ENCODE measurements at places on chromosomes 4 and X.

DNA sequence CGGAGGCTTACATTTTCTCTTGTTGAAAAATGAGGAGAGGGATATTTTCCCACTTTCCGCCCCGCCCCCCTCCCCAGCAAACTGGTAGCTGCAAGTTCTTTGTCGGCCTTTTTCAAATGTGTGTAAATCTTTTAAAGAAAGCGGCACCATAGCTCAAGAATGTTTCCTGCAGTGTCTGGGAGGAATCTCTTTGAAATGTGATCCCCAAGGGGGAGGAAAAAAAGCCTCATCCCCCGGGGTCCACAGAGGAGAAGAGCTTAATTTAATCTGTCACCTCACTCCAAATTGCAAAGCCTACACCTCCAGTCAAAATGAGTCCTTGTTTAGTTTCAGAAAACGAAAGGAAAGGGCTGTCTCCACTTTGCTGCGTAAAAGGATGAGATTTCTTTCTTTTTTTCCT, 34.8 kb downstream of the ASMT start:
- no peak for DNase-seq

DNA sequence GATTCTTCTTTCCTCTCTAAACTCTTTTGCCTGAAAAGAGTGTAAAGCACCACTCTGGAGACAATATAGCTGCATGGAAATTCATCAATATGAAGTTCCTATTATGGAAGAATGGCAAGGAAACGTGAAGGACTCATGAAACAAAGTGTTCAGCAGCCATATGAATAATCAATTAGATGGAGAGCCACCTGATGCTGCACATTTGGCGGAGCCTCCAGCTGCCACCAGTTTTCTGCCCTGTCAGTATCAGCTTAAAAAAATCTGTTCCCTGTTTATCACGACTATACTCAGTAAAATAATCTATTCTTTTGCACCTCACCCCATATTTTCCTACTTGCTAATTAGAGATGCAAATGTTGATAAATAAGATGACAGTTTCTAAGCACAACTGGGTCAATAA, 276.0 kb downstream of the UNC5C start:
- peak; percentile 47 for DNase-seq

DNA sequence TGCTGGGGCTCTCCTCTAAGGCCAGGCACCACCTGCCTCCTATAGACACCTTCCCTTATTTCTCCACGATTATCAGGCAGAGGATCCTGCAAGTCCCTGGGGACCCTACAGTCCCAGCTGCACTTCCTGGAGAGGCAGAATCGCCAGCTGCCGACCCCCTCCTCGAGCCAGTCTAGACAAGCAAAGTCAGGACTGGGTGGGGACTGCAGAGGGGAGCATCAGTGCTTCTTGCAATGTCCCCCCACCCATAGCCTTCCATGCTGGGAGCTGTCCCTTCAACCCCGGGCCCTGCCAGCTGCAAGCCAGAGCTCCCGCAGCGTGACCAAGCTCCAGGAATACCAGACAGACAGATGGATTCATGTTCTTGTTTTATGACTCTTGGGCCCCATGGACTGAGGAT, 1.4 kb upstream of the CRMP1 start:
- peak; percentile 80 for DNase-seq

DNA sequence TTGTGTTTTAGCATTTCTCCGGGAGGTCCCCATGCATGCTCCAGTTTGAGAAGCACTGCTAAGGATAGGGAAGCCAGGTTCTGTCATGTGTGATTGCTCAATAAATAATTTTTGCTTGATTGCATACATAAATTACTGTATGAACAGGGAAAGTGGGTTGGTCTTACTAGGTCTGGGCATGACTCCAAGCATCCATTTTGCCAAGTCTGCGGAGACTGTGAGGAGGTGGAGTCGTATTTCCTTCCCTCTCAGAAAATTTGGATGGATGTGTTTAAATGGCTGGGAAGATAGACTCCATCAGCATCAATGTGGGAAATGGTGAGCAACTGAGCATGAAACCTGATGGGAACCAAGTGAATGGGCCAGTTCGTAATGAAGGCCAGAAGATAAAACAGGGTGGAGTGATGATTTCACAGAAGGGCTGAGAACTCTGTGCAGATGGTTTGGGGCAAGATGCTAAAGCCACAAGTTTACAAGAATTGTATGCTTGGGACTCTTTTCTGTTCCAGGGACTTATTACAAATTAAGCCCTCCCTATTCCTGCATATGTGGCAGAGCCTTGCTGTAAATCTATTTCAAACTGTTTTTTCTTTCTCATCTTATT, 84.1 kb downstream of the NHS start:
- DNase-seq: no peak

DNA sequence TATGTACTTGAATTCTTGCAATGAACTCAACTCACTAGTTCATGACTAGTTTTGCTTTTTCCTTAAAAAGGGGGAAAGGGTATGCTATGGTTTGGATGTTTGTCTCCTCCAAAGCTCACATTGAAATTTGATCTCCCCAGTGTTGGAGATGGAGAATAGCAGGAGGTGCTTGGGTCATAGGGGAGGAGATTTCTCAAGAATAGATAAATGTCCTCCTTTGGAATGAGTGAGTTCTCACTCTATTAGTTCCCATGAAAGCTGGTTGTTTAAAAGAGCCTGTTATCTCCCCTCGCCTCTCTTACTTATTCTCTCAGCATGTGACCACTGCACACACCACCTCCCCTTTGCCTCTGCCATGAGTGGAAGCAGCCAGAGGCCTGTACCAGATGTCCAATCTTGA, 109.4 kb upstream of the INTU start:
- DNase-seq: no peak

GRCh38 chr4:1644891-1645657, 39.0 kb downstream of the FAM53A start:
- DNase-seq: no peak

- no peak for DNase-seq
Measured at GRCh38 chr4:150782311-150782710, 200.4 kb downstream of the MAB21L2 start.

DNA sequence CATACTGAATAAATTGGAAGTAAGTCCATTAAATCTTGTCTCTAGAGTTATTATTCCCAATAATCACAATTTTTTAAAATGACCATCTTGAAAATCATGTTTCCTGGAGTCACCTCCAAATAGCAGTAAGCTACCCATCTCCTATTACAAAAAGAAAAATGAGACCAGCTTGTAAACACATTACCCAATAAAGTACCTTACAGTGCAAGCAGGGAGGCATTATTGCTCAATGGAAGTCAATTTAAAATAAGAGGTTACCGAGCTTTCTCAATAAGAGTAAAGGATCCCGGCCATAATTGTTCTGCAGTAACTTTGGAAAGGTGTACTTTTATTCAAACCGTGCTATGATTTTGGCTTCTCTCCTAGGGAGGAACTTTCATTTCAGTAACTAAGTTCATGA, 78.0 kb downstream of the DMD start:
- no peak for DNase-seq

- DNase-seq: no peak
Measured at GRCh38 chr4:182645511-182645910, 271.7 kb downstream of the DCTD start.

GRCh38 chr4:165493359-165493758, 114.6 kb downstream of the CPE start:
- DNase-seq: peak; percentile 84

DNA sequence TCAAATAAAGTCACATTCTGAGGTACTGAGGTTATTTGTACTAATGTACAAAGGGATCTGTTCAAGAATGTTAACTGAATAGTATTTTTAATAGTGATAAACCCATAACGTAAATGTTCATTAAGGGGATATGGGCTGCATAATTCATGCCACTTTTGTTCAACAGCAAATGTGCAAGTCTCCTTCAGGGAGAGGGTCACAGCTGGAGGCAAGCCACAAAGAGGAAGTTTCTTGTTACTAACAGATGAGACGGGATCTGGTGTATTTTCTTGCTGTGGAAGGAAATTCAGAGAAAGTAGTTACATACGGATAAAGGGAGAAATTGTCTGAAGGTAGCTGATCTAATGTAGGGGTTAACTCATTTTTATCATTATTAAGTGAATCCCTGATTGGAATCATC, 10.0 kb downstream of the ZFP42 start:
- DNase-seq: no peak

GRCh38 chrX:46597771-46598170, 24.2 kb downstream of the CHST7 start:
- no peak for DNase-seq

DNA sequence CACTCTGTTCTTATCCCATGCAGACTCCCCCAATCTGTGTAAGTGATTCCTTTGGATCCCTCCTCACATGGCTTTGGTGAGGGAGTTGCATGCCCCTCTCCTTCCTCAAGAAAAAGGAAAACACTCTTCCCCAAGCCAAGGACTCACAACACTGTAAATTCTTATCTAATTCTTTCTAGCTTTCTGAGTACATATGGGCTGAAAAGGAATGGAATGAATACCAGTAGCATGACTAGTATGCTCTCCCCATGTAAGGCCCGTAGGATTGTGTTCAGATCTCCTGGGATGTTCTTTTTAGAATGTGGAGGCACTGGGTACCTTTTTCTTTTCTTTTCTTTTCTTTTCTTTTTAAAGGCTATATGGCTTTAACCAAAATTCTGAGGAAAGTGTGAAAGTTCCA, 17.0 kb upstream of the MAGED1 start:
- DNase-seq: no peak

- DNase-seq: no peak
Measured at GRCh38 chrX:154072192-154072591, 25.3 kb downstream of the MECP2 start.

DNA sequence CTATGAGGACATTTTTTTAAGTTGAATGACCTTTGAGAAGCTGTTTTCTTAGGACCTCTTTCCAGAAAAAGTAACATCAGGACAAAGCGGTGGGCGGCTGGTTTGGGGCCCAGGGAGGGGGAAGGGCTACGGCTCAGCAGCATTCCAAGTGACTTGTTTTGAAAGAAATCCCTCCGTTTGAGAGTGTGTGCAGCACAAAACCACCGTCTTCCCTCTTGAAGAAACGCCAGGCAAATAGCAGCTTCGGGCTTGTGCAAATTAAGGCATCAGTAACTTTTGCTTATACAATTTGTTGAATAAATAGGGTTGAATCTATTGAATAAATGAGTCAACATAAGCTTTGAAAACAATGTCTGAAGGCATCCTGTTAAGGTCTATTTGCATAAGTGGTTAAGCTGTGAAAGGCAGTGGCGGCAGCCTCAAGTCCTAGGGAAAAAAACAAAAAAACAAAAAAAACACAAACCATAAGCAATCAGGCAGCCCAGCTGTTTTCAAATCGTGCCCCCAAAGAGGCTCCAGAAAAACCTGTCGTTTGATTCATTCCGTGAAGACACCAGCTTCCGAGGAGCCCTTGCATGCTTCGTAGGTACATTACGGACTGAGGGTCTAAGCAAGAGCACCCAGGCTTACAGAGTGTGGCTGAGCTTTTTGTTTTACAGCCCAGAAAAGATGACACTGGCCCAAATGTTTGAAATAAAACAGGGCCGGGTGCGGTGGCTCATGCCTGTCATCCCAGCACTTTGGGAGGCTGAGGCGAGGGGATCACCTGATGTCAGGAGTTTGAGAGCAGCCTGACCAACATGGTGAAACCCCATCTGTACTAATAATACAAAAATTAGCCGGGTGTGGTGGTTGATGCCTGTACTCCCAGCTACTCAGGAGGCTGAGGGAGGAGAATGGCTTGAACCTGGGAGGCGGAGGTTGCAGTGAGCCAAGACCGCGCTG, 103.7 kb downstream of the CRLF2 start:
- no peak for DNase-seq

GRCh38 chr4:182145334-182145905, 97.8 kb upstream of the TENM3 start:
- DNase-seq: no peak

DNA sequence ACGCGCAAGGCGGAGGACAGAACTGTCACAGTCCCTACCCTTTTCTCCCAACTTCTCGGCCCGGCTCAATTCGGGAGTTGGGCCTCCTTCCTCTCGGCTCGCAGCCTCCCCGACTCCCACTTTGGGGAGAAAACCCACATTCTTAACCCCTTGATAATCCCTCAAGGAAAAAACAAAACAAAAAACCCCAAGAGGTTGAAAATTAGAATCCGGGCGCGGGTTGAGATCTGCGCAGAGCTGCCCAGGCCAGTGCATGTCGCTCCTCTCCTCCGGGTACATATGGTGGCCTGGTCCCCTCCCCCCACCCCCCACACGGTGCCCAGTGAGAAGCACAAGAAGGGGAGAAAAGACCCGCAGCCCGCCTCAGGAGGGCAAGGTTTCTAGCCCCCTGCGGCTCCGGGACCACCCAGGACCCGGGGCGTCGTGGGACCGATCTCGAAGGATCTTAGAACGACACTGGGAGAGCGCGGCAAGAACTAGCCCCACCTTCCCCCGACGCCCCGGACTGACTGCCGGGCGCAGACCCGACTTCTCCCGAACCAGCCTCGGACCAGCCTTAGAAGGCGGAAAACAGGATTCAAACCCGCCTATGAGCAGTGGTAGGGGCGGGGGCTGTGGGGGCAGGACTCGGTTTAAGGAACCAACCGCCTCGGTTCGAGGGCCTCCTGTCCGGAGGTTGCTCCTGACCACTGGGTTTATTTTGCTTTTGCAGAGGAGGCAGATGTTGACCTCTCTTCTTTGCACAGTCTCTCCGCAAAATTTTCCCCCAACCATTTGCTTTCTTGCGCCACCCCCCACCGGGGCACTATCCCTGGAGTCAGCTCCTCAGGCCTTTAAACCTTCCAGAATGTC, 2.5 kb upstream of the PDGFRA start:
- peak; percentile 29 for DNase-seq

GRCh38 chr4:103204111-103204510, 6.0 kb upstream of the CENPE start:
- no peak for DNase-seq

GRCh38 chrX:1444561-1445500, 7.9 kb downstream of the ASMTL start:
- no peak for DNase-seq

- no peak for DNase-seq
Measured at GRCh38 chr4:23746672-23747071, 143.2 kb downstream of the PPARGC1A start.

- no peak for DNase-seq
Measured at GRCh38 chr4:74021601-74022000, 16.9 kb downstream of the CXCL3 start.

GRCh38 chr4:133866328-133866699, 335.3 kb downstream of the PABPC4L start:
- no peak for DNase-seq

DNA sequence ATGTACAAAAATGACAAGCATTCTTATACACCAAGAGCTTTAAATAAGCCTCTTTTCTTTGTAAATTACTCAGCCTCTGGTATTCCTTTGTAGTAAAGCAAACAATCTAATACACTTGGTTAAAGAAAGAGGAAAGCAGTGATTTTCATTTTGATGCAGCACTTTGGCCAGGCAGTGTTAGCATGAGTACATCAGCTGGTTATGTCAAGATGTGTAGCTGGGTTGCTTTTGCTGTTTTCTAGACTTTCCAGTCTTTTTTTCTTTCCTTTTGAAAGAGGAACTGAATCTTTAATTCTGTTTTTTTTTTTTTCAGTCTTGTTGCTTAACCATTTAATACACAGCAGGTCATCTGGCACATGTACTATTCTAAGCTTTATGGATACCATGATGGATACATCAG, 167.1 kb upstream of the AADAT start:
- DNase-seq: no peak

GRCh38 chr4:120509222-120509621, 413.3 kb downstream of the PRDM5 start:
- no peak for DNase-seq

Data from glutamatergic neuron (in vitro differentiated cells).